ENCODE measurements at places on chromosomes 16 and 17.

DNA sequence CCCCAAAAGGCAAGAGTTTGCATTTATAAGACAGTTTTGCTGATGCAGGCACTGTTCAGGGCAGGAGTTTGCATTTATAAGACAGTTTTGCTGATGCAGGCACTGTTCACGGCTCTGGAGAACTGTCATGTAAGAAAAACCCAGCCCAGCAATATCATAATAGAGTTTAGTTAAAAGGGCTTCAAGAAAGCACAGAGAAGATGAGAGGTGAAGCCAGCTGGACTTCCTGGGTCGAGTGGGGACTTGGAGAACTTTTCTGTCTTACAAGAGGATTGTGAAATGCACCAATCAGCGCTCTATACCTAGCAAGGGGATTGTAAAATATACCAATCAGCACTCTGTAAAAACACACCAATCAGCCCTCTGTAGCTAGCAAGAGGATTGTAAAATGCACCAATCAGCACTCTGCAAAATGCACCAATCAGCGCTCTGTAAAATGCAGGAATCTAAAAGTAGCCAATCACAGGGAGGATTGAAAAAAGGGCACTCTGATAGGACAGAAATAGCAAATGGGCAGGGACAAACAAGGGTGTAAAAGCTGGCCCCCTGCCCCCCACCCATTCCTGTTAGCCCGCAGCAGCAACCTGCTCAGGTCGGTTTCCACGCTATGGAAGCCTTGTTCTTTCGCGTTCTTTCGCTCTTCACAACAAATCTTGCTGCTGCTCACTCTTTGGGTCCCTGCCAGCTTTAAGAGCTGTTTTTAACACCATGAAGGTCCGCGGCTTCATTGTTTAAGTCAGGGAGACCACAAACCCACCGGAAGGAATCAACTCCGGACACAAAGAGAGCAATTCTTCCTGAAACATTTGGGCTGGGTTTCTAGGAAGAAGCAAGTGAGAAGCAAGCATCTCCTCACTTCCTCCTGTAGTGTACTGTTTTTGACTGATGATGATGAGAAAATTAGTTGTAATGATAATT is 1.8 kb upstream of the CBX1 start:
- DNase-seq = peak; percentile 76

DNA sequence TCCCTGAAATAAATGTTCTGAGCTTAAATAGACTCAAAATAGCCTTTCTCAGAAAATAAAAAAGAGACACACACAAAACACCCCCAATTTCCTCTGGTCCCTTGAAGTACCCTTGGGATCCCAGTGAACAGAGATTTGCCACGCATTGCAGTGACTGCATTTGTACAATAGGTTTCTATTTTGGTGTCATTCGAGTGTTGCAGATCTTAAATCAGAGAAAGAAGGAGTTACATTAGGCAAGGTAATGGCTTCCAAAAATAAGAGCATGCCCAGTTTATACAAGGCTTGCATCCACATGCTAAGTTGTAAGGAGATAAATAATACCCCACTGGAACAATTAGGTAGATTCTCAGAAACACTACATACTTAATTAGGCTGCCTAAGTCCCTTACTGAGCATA is 2.2 kb downstream of the TOX3 start:
- no peak for DNase-seq

DNA sequence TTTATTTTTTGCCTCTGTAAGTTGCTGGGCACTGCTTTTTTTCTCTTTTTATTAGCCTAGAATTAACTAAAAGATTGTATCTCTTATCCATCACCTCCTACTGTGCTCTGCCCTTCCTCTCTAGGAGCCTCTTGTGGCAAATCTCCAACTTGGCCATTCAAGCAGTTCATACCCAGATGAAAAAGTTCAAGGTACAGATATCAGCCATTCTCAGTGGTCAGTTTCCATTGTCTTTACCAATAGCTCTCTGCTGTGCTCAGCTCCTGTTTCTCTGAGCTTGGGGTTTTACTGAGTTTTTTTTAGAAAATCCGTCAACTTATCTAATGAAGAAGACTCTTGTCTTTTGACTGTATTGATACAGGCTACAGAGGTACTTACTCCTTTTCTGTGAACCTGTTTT is 15.6 kb downstream of the MOSMO start:
- DNase-seq = no peak

DNA sequence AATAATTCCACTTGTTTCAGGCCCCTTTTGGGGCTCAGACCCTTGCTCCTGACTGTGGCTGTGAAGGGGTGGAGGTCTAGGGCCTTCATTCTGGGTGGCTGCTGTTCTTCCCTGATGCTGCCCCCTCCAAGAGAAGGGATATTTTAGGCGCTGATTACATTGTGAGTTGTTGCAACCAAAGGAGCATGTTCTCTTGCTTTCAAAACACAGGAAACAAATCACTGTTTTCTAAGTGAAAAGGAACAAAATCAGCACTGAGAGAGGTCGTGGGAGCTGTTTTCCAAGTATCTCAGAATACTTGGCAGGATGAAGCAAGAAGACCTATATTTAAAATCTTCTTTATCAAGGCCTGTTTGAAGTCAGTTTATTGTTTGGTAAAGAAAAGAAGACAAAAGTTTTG is 25.3 kb upstream of the SEC14L1 start:
- DNase-seq = no peak

- DNase-seq = peak; percentile 81
These were observed 14.1 kb downstream of the C17orf67 start for GRCh38 chr17:56819431-56820145.

DNA sequence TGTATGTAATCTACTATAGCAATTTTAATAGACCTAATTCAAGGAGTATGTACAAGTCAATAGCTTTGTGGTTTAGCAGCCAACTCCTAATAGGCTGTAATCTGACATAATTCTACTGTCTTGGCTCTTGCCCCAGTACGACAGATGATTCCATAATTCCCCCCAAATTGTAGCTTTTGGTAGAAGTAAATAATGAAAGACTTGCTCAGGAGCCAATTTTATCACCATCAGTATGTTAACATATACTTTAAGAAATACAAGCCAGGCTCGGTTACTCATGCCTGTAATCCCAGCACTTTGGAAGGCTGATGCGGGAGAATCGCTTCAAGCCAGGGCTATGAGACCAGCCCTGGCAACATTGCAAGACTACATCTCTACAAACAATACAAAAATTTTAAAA is 53.9 kb downstream of the AP2B1 start:
- DNase-seq = no peak

- DNase-seq = no peak
These were observed 15.9 kb downstream of the CDH5 start for GRCh38 chr16:66382171-66382965.

- DNase-seq = no peak
These were observed 642 bp upstream of the NEUROD2 start for GRCh38 chr17:39608142-39608981.

DNA sequence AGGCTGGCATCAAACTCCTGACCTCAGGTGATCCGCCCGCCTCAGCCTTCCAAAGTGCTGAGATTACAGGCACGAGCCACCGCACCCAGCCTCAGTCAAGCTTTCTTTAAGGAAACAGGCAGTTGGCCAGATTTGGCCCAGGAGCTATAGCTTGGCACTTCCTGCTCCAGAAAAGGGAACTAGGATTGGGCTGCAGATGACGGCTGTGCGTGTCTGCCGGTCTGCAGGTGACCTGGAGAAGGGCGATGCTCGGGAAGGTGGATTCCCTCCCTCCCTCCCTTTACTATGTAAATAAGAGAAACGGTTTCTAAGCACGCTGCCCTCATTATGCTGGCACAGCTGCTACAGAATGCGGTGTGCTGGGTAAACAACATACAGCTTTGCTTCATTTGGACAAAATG is 215.9 kb downstream of the RPTOR start:
- peak; percentile 68 for DNase-seq

DNA sequence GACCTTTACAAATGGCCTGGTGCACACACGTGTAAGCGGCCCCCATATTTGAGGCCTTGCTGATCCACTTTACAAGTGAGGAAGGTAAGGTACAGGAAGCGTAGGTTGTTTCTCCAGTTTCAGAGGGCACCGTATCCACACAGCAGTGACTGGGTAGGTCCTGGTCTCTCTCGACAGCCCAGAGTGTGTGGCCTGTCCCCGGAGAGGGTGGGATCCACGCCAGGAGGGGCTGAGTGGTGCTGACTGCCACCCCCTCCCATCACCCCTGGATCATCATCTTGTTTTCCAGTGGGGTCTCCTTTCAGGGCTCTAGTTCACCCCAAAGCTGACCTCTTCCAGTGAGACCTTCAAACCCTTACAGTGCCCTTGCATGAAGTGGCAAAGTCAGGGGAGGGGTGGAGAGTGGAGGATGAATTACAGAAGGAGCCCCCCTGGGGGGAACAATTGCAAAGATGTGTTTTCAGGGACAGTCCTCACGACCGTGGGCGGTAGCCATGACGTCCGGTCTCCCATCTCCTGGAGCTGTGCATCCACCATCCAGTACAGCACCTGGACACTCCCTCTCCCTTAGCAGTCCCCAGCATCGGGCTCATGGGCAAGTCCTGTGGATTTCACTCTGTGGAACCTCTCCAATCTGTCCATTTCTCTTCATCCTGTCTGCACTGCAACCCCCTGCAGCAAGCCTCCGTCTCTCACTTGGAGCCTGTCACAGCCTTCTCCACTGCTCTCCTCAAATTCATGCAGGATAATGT is 4.5 kb upstream of the BANP start:
- no peak for DNase-seq
